ENCODE measurements at places on chromosomes 6 and 20. TPM values are rescaled to one million over a fixed set of nuclear protein-coding genes. Genes with fewer than 3 reads are reported as not detected.

RIMS4 gene
- polyA plus RNA-seq: not detected

LY6G5C gene
- 11.8 TPM for polyA plus RNA-seq

- H3K27ac ChIP-seq: no peak overlapping the region
- no peak overlapping the region for H3K4me3 ChIP-seq
- H3K27me3 ChIP-seq: no peaks in the 10 kb centered on the region
Observed at GRCh38 chr20:46269372-46269771, 38.9 kb downstream of the CDH22 start.

GRCh38 chr6:131669891-131670290 lies 31.3 kb downstream of the OR2A4 start:
- H3K27me3 ChIP-seq: no peaks in the 10 kb centered on the region
- H3K4me3 ChIP-seq: no peak overlapping the region
- no peaks in the 10 kb centered on the region for H3K4me1 ChIP-seq
- H3K36me3 ChIP-seq: no peaks in the 10 kb centered on the region

- no peak overlapping the region for H3K27ac ChIP-seq
- no peaks in the 10 kb centered on the region for H3K27me3 ChIP-seq
- no peak for DNase-seq
- no peak overlapping the region for H3K4me3 ChIP-seq
- H3K4me1 ChIP-seq: no peaks in the 10 kb centered on the region
Observed at GRCh38 chr6:10343320-10343719, 71.6 kb downstream of the TFAP2A start.

GRCh38 chr6:101199441-101199840 lies 194.1 kb upstream of the GRIK2 start:
- no peak for DNase-seq
- no peaks in the 10 kb centered on the region for H3K27me3 ChIP-seq
- H3K4me1 ChIP-seq: no peaks in the 10 kb centered on the region

GRCh38 chr6:88712243-88712936 lies 251.0 kb downstream of the RNGTT start:
- no peak for DNase-seq
- H3K36me3 ChIP-seq: no peaks in the 10 kb centered on the region
- H3K4me1 ChIP-seq: no peaks in the 10 kb centered on the region
- H3K4me3 ChIP-seq: no peak overlapping the region

GRCh38 chr6:2363211-2363610 lies 117.8 kb upstream of the GMDS start:
- H3K36me3 ChIP-seq: no peaks in the 10 kb centered on the region
- no peak overlapping the region for H3K4me3 ChIP-seq
- DNase-seq: no peak
- H3K4me1 ChIP-seq: no peaks in the 10 kb centered on the region
- no peaks in the 10 kb centered on the region for H3K27me3 ChIP-seq

GRCh38 chr20:52760791-52761190 lies 211.4 kb upstream of the TSHZ2 start:
- H3K27ac ChIP-seq: no peak overlapping the region
- no peaks in the 10 kb centered on the region for H3K27me3 ChIP-seq
- DNase-seq: no peak
- H3K4me3 ChIP-seq: no peak overlapping the region
- no peaks in the 10 kb centered on the region for H3K4me1 ChIP-seq

DNA sequence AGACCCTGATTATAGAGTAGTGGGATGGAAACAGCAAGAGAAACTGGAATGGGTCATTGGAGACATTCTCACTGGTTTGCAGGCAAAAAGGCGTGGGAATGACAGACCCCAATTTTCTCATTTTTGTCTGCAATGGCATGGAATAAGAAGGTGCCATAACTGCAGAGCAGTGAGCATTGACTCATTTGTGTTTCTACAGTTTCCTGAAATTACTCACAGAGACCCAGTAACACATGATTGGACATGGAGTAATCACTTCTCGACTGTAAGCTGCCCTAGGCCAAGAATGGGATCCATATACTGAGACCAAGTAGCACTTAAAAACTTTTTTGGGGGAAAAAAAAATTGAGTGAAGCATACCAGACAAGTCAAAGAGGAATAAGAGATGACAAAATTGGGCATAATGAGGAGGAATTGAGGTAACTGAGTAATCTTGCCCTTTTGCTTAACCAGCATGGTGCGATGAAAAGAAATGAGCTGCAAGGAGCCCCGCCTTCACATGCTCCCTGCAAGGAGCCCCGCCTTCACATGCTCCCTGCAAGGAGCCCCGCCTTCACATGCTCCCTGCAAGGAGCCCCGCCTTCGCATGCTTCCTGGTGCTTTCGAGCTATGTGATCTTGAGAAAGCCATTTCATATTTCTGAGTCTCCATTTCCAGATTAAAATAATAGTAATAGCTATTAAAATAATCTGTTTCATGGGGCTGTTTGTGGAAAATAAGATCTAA lies 44.1 kb downstream of the NHSL1 start:
- H3K4me1 ChIP-seq: peaks cover 24% of the 10 kb centered on the region
- no peaks in the 10 kb centered on the region for H3K36me3 ChIP-seq
- H3K27ac ChIP-seq: peak overlapping the region; percentile 26

OOEP gene
- polyA plus RNA-seq: 0.19 TPM

GRCh38 chr20:62097881-62098407 lies 24.3 kb upstream of the LSM14B start:
- no peaks in the 10 kb centered on the region for H3K27me3 ChIP-seq
- H3K36me3 ChIP-seq: no peaks in the 10 kb centered on the region
- no peaks in the 10 kb centered on the region for H3K4me1 ChIP-seq
- DNase-seq: no peak
- no peak overlapping the region for H3K4me3 ChIP-seq

GRCh38 chr20:16775961-16776360 lies 27.8 kb downstream of the OTOR start:
- no peaks in the 10 kb centered on the region for H3K36me3 ChIP-seq
- no peak overlapping the region for H3K27ac ChIP-seq
- no peak for DNase-seq
- no peaks in the 10 kb centered on the region for H3K4me1 ChIP-seq

- no peaks in the 10 kb centered on the region for H3K27me3 ChIP-seq
- H3K4me3 ChIP-seq: no peak overlapping the region
- no peaks in the 10 kb centered on the region for H3K4me1 ChIP-seq
- no peak for DNase-seq
Observed at GRCh38 chr6:119479860-119480655, 130.5 kb upstream of the MAN1A1 start.

- no peak overlapping the region for H3K27ac ChIP-seq
- H3K4me1 ChIP-seq: no peaks in the 10 kb centered on the region
- no peaks in the 10 kb centered on the region for H3K27me3 ChIP-seq
- DNase-seq: no peak
Observed at GRCh38 chr20:63554361-63555278, 661 bp downstream of the FNDC11 start.

DNA sequence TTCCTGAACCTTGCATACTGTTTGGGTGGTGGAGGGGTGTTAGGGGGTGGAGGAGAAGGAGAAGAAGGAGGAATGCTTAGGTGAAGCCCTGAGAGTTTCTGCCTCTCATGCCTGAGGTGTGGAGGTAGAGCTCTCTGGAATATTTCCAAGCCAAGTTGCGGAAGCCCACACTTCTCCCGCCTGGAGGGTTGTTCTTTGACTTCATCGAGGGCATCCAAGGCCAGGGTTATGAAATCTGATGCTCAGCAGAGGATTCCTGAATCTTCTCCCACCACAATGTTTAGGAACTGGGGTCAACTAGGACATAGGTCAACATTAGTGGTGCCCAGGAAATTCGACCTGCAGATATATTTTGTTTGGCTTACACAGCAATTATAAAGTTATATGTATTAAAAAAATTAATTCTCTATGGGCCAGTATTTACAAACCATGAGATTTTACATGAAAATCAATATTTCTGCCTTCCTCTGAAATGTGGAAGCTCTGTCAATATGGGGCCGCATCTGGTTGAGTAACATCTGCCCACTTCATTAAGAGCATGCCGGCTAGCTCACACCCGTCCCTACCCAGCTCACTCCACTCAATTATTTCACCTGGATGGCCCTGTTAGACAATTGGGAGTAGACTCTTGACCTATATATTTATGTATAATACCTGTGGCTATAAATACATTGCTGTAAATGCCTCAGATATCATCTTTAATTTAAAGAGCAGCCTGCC lies 257.1 kb upstream of the ZFP64 start:
- no peaks in the 10 kb centered on the region for H3K4me1 ChIP-seq
- H3K36me3 ChIP-seq: no peaks in the 10 kb centered on the region
- H3K27ac ChIP-seq: no peak overlapping the region
- DNase-seq: no peak
- no peaks in the 10 kb centered on the region for H3K27me3 ChIP-seq

- no peaks in the 10 kb centered on the region for H3K36me3 ChIP-seq
- no peak overlapping the region for H3K27ac ChIP-seq
- peaks cover 4% of the 10 kb centered on the region for H3K4me1 ChIP-seq
- H3K27me3 ChIP-seq: no peaks in the 10 kb centered on the region
Observed at GRCh38 chr6:139407718-139408222, 33.3 kb upstream of the CITED2 start.

GRCh38 chr6:108323710-108324466 lies 29.0 kb downstream of the AFG1L start:
- H3K4me3 ChIP-seq: no peak overlapping the region
- H3K36me3 ChIP-seq: no peaks in the 10 kb centered on the region
- DNase-seq: no peak
- no peaks in the 10 kb centered on the region for H3K27me3 ChIP-seq

SAPCD1 gene
- 3.0 TPM for polyA plus RNA-seq

DNA sequence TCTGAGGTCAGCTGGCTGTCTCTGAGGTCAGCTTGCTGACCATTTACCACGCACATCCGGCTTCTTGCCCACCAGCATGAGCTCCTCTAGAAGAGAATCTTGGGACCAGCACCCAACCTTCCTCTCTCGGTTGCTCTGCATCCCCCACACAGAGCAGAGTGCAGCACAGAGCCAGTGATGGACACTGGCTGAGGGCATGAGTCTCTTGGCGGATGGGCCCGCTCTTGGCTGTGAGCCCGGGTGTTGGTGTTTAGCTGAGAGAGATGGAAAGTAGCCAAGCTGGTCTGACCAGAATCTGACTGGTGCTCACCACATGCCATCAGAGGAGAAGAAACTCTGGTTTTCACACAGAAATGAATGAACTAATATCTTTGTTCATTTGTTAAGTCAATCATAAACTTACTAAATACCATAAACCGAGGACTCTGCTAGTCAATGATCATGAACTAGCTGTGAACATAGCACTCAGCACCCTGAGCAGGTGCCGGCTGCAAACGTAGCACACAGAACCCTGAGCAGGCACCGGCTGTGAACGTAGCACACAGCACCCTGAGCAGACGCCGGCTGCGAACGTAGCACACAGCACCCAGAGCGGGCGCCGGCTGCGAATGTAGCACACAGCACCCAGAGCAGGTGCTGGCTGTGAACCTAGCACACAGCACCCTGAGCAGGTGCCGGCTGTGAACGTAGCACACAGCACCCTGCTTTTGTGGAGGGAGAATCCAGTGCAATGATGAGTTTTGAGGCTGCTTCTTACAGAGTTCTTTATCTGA lies 10.4 kb upstream of the THBS2 start:
- no peaks in the 10 kb centered on the region for H3K27me3 ChIP-seq
- H3K4me3 ChIP-seq: no peak overlapping the region
- H3K27ac ChIP-seq: no peak overlapping the region
- DNase-seq: no peak
- H3K36me3 ChIP-seq: no peaks in the 10 kb centered on the region

DNA sequence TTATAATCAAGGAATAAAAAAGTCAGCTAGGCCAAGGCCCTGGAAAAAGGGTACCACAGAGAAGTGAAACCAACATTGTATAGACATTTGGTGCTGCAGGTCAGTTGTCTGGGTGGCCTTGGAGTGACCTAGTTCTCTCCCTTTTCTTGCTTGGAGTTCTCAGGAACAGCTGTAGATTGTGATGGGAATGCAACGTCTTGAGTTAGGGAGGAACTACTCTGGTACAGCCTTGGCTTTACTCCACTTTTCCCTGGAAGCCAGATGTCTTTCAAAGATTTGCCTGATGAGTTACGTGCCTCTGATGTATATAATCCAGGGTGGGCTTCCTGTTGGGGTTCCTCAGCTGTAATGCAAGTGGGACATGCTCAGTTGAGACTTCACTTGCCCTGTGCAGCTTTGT lies 694.7 kb downstream of the HTR1B start:
- no peaks in the 10 kb centered on the region for H3K36me3 ChIP-seq
- no peaks in the 10 kb centered on the region for H3K27me3 ChIP-seq
- no peak overlapping the region for H3K4me3 ChIP-seq

CABLES2 gene
- 7.4 TPM for polyA plus RNA-seq

GRCh38 chr6:118163542-118163941 lies 256.5 kb downstream of the SLC35F1 start:
- no peaks in the 10 kb centered on the region for H3K4me1 ChIP-seq
- no peak overlapping the region for H3K27ac ChIP-seq
- no peaks in the 10 kb centered on the region for H3K36me3 ChIP-seq
- no peak overlapping the region for H3K4me3 ChIP-seq
- DNase-seq: no peak

GRCh38 chr6:16392010-16392409 lies 153.6 kb downstream of the GMPR start:
- no peak for DNase-seq
- H3K4me1 ChIP-seq: no peaks in the 10 kb centered on the region
- H3K27me3 ChIP-seq: no peaks in the 10 kb centered on the region
- no peak overlapping the region for H3K27ac ChIP-seq
- no peaks in the 10 kb centered on the region for H3K36me3 ChIP-seq
- H3K4me3 ChIP-seq: no peak overlapping the region

GRCh38 chr6:108676555-108676954 lies 115.8 kb downstream of the FOXO3 start:
- no peak overlapping the region for H3K4me3 ChIP-seq
- no peaks in the 10 kb centered on the region for H3K36me3 ChIP-seq
- DNase-seq: no peak
- peaks cover 11% of the 10 kb centered on the region for H3K4me1 ChIP-seq

POFUT1 gene
- 29.0 TPM for polyA plus RNA-seq

GNAS-AS1 gene
- not detected for polyA plus RNA-seq

LY86 gene
- polyA plus RNA-seq: not detected

Measured in endothelial cell of umbilical vein (primary cell).